RWPE2 (cell line): ENCODE measurements at places on chromosomes 12 and 14.

- DNase-seq, result peak; percentile 30
These were observed 270.9 kb downstream of the CACNA1C start for GRCh38 chr12:2323532-2324255.

DNA sequence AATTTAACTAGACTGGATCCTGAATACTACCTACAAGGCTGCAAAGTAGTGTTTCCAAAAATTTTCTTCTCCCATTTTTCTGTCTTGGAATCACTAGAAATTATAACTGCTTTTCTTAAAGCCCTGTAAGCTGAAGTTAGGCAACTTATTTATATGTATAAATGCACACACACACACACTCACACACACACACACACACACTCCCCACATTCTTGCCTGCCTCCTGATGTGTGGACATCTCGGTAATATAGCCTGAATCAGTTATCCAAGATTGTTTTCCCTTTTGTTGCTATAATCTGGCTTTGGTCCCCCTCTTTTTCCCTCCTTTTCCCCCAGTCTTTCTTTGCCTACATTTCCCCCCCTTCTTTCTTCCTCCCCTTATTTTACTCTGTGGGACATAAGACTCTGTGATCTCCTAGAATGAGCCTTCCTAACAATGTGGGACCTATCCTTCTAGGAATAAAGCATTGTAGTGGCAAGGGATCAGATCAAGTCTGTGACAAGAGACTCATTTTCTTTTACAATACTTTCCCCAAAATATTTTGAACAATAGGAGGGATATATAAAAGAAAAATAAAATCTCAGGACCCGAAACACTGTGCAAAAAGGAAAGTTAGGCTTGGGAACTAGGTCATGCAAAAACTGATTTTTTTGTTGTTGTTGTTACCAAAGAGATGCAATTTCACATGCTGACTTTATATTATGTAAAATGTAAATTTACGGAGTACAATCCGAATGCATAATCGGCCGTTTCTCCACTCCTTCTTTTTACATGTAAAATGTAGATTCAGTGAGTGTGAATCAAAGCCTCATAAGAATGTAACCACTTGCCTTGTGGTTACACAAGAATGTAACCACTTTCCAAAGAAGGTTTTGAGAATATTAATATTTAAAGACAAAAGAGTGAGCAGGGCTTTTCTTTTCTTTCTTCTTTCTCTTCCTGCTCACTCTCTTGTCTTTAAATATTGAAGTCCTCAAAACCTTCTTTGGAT is 26.3 kb upstream of the CD69 start:
- DNase-seq, result no peak

GRCh38 chr14:105138551-105139111 is 29.9 kb downstream of the JAG2 start:
- DNase-seq, result peak; percentile 69

DNA sequence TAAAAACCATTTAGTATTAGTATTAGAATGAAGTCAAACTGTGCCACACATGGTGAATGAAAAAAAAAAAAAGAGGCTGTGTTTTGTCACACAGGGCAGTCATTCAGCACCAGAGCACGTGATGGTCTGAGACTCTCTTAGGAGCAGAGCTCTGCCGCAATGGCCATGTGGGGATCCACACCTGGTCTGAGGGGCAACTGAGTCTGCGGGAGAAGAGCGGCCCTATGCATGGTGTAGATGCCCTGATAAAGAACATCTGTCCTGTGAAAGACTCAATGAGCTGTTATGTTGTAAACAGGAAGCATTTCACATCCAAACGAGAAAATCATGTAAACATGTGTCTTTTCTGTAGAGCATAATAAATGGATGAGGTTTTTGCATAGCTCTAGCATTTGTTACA is 12.2 kb upstream of the BDKRB1 start:
- no peak for DNase-seq

- no peak for DNase-seq
These were observed 1007.0 kb upstream of the LRFN5 start for GRCh38 chr14:40599725-40600124.

GRCh38 chr12:23399402-23399933 is 550.0 kb downstream of the SOX5 start:
- DNase-seq, result no peak

DNA sequence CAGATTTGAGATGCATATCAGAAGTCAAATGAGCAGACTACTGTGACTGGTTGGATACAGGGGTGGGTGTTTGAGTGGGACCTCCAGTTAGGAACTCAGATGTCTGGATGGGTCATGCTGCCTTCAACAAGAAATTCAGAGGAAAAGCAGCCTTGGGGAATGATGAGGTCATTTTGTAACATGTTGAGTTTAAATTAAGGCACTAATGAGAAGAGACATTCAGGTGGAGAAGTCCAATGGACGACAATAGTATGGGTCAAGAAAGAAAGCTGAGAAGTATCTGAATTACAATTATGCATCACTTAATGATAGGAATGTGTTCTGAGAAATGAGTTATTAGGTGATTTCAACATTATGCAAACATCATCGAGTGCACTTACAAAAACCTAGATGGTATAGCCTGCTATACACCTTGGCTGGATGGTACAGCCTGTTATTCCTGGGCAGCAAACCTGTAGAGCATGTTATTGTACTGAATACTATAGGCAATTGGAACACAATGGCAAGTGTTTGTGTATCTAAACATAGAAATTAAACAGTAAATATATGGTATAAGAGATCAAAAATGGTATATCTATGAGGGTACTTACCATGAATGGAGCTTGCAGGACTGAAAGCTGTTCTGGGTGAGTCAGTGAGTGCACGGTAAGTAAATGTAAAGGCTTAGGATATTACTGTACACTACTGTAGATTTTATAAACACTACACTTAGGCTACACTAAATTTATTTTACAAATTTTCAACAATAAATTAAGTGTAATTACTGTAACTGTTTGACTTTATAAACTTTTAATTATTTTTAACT is 414.7 kb downstream of the RAD51B start:
- DNase-seq, result no peak

DNA sequence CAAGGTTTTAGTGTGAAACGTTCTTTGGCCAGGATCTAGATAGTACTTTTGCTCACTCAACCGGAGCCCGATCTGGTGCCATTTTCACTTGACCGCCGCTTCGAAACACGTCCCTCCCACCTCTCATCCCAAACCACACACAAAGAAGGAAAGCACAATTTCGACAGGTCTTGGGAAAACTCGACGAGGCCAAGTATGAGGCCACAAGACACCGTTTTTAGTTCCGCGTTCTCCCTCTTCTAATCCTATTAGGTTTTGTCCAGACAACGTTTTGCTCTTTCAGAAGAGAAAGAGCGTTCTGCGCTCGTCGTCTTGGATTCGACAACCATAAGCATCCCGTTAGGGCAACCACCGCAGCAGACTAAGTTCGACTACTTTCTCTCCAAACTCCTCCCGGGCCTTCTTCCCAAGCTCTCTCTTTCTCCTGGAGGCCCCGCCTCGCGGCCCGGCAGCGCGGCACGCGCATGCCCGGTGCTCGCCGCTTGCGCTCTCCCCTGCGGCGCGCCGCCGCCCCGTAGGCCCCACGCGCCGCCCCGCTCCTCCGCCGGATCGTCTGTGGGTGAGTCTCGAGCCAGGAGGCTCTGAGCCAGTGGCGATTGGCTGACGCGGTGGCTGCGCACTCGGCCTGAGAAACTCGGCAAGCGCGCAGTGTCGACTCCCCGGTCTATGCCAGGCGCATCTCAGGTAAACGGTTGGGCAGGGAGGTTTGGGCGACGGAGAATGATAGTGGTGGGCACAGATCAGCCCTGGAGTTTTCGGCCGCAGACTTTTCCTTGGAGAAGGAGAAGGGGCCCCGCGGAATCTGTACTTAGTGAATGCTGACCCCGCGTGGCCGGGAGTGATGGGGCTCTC is at the start of gene MIPOL1:
Gene MIPOL1, plus strand, starts transcription at position 517 of the 852 bp plus-strand sequence. CDS start 49,952 bp downstream, outside the sequence.
- peak; percentile 91 for DNase-seq

DNA sequence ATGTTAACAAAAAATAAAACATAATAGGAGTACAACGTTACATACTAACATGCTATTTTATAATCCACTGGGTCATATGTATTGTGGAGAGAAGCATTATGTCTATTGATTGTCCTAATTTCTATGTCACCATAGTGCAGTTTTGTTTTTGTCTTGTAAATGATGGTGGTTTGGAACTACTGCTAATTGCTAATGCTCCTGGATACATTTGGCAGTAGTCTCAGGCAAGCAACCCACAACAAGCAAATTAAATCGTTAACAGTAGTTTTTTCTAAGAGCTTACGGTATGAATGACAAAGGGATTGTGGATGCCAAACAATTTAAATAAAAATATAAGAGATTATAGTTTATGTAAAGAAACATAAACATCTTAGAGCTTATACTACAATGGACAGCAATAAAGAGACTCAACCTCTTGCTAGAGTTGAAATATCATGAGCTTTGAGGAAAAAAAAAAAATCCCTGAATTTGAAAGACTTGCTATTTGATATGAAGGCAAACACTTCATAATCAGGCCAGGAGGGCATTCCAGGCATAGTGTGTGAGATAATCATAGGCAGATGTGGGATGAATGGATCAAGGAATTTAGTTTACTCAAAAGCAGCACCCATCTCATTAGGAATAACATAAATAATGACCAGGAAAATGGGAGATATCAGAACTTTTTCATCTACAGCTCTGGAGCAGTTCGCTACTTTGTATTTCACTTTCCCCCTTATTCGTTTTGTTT is 181.3 kb downstream of the CCDC59 start:
- no peak for DNase-seq

- DNase-seq, result no peak
These were observed 510.6 kb downstream of the RERGL start for GRCh38 chr12:17579205-17580026.

GRCh38 chr12:115866909-115867525 is 410.5 kb downstream of the MED13L start:
- no peak for DNase-seq

- no peak for DNase-seq
These were observed 225.6 kb downstream of the EFCAB11 start for GRCh38 chr14:89728964-89729363.

DNA sequence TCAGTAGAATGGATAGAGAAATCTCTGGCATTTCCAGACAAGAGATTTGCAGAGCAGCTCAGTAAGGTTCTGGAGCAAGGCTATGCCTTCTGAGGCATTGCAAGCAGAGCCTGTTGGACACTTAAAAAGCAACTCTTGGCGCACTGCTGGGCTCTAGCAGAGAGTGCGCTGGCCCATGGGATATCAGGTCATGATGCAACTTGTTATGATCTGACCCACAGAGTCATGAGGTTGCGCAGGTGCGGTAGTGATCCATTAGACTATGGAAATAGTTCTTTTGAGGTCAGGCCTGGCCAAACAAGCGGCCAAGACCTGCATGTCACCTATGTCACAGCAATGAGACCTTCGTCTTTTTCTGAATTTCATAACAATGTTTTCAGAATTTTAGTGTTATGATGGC is 168.6 kb downstream of the TMTC3 start:
- DNase-seq, result no peak

- no peak for DNase-seq
These were observed 3.7 kb downstream of the USP44 start for GRCh38 chr12:95547522-95548055.

- no peak for DNase-seq
These were observed 84.7 kb upstream of the SOX5 start for GRCh38 chr12:24034160-24034559.

GRCh38 chr14:99619835-99620834 is 16.1 kb upstream of the CCDC85C start:
- no peak for DNase-seq

DNA sequence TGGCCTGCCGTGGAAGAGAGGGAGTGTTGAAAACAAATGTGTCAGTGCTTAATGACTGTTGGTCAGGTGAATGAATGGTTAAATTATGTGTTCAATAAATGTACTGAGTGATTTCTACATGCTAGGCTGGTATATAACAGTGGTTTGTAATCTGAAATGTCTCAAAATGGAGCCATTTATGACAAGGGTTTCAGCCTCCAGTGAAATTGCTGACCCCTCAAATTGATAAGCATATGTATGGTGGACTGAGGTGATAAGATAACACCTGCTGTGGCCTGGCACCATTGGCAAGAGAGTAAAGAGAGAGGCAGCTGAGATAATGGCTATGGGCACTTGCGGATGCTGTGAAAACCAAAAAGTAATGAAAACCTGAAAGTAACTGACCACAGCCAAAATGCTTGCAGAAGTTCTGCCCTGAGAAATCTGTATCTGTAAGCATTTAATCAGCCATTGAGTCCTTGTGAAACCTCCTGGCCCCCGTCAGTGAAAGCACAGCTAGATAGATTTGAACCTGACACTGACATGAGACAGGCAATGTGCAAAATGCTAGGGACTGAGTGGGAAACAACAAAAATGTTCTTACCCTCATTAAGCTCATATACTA is 1.4 kb upstream of the BCAT1 start:
- DNase-seq, result no peak

GRCh38 chr14:74324931-74325361 is 22.2 kb upstream of the ABCD4 start:
- DNase-seq, result no peak

- no peak for DNase-seq
These were observed 29.8 kb downstream of the SPTB start for GRCh38 chr14:64849940-64850339.
